Bronchial epithelial cell (primary cell): ENCODE measurements at places on chromosomes 6 and 20.

DNA sequence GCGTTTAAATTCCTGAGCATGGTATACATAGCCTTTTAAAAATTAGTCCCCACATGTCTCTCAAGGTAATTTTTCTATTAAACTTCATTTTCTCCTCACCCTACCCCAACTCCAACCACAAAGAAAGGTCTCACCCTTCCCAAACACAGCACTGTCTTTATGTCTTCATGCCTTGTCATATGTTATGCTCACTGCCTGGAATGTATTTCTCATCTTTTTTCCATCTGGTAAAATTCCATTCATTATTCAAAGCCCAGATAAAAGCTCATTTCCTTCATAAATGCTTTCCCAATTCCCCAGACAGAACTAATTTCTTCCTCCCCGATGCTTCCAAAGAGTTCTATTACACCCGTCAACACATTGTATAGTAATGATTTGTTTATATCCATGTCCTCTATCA is 302.0 kb downstream of the ALDH8A1 start:
- DNase-seq, result no peak

DNA sequence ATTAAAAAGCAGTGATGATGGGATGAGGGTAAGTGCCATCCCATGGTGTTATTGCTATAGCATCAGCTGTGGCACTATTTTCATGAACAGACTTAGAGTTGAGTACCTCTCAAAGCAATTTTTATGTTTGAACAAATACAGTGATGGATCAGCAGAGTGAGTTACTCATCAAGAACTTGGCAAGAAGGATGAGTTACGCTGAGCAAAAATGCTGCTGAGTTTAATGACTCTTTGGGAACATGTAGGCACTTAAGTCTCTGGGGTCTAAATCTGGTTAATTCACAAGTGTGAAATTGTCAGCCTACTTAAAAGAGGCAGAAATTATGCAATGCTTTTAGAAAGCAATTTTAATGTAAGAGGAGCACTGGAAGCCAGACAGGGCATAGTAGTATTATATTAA is 78.5 kb upstream of the AHI1 start:
- DNase-seq, result peak; percentile 56

DNA sequence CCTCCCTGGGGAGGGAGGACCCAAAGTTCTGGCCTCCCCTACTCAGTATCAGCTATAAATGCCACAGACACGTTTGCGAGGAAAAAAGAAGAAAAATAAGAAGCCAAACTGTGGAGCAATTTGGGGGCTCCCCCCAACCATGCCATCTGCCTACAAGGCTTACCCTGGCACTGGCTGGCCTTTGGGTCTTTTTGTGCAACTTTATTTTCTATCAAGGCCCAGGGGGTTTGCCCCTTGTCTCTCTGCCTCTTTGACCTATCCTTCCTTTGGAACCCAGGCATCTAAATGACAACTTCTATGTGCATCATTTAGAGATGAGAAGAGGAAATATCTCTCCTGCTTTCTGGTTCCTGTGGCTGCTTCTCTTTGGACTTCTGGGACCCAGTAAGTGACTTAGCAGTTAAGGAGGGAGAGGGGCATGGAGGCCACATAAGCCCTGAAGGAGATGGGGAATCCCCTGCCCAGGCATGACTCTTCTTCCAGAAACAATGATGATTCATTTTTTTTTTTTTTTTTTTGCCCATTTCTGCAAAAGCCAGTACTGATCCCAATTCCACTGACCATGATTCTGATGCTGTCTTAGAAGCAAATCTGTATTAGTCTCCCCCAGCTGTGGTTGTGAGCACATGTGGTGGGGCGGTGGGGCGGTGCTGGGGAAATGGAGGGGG is at the start of gene MUC22:
MUC22 (plus strand) TSS at position 82 of the 668 bp plus-strand sequence; CDS start at position 315, 233 bp downstream.
- DNase-seq, result peak; percentile 87

DNA sequence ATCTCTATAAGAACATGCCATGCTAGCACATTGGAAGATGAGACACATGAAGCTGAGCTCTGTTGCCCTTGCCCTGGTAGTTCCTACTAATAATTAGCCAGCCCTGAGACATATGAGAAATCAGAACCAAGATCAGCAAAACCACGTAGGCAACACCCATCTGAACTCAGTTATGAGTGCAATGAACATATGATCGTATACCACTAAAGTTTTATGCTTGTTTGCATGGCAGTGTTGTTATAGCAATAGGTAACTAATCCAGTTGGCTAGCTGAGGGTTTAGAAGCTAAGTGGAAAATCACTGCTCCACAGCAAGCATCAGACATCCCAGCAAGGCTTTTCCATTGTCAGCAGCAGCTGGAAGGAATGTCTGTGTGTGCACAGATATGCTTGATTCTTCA is 180.7 kb downstream of the BTBD3 start:
- no peak for DNase-seq

DNA sequence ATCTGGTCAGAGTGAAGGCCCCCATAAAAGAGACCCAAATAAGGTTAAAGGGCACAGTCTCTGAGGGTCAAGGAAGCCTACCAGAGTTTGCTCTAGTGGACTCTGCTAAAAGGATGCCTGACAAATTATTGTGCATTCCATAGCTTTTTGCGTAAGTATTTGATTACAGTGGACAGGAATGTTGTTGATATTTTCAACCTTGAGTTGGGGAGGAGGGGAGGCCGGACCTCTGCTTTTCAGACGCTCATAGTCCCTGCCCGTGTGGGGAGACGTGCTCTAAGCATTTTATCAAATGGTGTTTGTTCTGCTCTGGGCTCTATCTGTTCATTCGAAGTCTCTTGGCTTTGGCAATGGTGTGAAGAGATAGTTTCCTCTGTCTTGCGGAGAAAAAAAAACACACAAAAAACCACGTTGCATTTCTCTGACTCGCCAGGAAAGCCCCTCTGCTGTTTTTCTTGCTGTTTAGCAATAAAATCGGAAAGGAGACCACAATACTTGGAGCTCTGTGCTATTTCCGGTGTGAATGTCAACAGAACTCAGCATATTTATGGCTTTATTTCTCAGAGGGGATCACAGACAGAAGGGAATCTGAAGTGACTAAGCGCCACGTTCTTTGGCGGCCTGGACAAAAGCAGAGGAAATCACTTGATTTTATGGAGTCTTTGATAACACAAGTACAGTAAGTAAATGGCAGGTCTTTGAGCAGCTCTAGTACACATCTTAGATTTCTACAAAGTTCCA is 159.8 kb downstream of the ZFP64 start:
- peak; percentile 24 for DNase-seq

DNA sequence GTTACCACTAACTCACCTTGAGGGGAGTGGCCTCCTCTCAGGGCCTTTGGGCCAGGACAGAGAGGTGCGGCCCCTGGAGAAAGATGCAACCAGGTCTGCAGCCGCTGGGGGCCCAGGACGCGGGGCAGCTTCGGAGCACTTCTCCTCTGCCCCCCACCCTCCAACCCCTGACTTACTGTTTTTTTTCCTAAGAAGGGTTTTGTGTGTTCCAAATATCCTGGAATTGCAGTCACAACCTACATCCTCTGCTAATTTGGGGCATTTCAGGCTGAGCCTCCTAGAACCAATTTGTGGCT is 1.7 kb downstream of the LINC00237 start:
- no peak for DNase-seq

GRCh38 chr6:17584241-17584803 is 15.8 kb upstream of the FAM8A1 start:
- peak; percentile 65 for DNase-seq

GRCh38 chr6:81331526-81331925 is 421.0 kb downstream of the TENT5A start:
- DNase-seq, result no peak

- DNase-seq, result peak; percentile 51
These were observed 13.7 kb upstream of the PRDM13 start for GRCh38 chr6:99592900-99593299.

GRCh38 chr6:51866867-51867266 is 220.5 kb downstream of the PKHD1 start:
- peak; percentile 19 for DNase-seq

DNA sequence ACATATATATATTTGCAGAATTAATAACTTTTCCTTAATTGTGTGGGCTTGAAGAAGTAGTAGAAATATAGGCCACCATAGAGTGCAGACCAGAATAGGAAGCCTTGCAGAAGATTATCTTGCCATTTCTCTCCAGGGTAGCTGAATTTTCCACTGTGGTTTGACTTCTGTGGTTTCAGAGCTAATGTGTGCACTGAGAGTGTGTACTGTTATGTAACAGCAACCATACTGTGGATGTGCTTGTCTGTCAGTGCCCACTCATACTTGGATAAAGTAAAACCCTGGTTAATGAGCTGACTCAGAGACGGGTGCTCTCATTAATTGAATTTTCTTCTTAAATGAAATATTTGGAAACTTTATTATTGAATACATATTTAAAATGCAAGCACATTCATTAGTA is 57.2 kb downstream of the CEP43 start:
- no peak for DNase-seq

DNA sequence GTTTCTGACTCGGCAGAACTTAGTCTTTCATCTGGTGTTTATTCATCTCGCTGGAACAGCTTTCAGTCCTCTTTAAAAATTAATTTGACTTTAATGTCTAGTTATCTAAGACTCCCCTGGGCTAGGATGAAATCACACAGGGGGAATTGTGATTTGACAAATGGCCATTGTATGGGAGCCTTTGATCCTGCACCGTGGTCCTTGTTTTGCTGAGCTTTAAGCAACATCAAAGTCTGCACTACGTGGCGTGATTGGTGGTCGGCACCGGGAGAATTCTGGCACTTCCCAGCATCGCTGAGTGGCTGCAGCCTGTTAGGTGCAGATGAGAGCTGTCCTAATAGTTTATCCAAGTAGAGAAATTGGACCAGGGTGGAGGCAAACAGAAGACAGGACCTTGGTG is 146.9 kb downstream of the TBC1D7 start:
- no peak for DNase-seq

DNA sequence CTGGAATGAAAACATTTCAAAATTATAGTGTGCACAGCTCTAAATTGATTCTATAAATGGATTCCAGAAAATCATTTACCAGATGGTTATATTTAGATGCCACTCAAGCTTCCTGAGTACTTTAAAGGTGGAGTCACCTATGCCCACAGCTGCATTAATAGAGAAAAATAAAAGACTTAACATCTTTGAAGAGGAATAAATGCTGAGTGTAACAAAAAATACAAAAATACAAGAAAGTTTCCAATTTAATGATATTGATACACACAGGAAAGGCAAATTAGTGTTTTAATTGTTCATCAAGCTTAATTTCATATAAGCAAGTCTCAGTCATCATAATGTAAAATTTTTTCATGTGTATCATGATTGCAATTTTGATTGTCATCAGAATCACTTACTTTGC is 89.5 kb upstream of the MANEA start:
- no peak for DNase-seq

DNA sequence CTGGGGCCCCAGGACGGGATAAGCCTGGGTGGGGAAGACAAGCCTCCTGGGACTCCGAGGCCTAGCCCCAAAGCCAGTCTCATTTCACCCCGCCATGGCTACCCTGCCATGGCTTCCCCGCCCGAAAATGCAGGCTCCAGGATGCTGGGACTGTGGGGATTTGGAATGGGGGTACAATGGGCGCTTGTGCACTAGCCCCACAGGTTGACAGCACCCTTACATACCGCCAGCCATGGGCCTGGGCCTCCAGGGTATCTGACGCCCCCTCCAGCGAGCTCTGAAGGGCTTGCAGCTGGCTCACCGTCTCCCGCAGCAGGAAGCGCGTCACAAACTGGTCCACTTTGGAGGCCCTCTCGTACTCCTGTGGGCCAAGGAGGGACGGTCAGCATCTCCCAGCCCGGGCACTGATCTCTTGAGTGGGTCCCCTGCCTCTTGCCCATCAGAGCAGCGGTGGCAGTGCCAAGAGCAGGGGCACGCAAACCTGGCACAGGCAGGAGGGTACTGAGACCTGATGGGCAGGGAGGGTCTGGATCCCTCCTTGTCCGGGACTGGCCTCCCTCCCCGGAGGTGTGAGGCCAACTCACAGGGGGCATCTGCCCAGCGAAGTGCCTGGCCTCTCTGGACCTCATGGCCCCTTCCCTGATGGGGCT is 2.0 kb upstream of the C20orf144 start:
- no peak for DNase-seq

DNA sequence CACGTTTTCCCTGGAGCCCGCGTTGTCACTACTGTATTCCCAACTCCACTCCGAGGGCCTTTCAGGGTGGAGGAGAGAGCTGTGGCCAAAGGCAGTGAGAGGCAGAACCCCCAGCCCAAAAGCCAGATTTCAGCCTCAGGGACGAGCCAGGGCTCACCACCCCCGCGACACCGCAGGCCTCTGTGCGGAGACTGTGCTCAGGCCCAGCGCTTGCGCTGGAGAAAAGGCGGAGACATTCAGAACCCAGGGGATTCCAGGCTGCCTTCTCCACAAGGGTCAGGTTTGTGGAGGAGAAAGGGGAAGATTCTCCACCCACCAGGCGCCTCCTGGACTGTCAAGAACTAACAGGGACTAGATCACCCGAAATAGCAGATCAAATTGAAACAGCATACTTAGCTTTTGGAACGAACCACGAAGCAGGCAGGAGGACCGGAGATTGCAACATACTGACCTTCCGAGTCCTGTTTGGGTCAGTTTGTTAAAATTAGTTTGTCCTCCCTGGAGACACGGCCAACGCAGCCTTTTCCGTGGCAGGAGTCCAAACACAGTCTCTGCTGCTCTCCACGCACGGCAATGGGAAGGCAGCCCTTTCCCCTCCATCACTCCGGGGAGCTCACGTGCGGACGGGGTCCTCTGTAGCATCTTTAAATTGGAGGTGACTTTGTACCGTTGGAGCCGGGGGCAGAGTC is 14.4 kb downstream of the DLL1 start:
- DNase-seq, result no peak

DNA sequence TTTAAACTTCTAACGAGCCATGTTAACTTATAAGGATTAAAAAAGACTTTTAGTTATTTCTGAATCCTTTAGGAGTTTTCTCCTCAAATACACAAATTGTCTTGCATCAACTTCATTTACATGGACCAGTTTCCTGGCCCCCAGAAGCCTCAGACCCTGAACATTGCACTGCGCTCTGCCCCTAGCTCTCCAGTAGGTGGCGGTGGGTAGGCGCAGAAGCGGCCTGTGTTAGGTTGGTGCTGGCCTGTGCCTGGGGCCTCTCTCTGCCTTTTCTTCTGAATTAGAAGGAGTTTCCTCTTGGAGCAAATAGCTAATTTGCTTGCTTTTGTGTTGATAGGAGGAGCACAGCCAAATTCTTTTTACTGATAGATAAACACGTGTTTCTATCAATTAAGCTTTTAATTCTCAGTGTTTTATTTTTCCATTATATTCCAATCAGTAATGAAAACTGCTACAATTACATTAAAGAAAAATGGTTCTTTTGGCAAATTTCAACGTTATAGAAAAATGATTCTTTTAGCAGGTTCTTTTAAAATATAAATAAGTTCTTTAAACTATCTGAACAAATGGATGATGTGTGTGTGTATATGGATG is 44.4 kb downstream of the DTD1 start:
- DNase-seq, result peak; percentile 31
